ENCODE measurements at places on chromosomes 2 and 18.

DNA sequence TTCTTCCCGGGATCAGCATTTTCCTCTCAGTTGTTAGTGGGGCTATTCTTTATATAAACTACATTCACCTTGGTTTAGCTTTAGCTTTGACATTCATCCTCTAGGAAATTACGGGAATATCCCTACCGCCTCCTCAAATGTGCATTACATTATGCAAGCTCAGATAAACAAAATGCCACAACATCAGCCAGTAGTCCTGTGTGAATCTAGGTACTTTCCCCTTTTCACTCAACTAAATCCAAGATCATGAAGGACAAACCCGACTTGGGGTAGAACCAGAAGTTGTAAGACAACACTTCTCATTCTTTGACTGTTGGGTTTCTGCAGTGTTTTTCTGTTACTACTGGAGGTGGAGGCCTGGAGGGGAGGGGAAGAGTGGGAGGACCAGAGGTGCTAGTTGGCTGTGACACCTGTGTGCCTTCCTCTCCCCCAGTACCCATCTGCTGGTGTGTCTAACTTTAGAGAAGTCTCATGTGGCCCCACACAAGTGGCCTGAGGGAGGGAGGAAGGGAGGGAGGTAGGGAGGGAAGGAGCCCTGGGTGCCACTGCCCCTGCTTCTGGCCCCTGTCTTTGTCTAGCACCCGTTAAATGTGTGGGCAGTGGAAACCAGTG lies 84.8 kb upstream of the BCL2L11 start:
- DNase-seq, result peak; percentile 41

GRCh38 chr2:206642075-206643025 lies at the start of gene FAM237A:
TSS of gene FAM237A (plus strand) at chr2:206642487. CDS start at chr2:206644237, 1,750 bp downstream.
- no peak for DNase-seq

DNA sequence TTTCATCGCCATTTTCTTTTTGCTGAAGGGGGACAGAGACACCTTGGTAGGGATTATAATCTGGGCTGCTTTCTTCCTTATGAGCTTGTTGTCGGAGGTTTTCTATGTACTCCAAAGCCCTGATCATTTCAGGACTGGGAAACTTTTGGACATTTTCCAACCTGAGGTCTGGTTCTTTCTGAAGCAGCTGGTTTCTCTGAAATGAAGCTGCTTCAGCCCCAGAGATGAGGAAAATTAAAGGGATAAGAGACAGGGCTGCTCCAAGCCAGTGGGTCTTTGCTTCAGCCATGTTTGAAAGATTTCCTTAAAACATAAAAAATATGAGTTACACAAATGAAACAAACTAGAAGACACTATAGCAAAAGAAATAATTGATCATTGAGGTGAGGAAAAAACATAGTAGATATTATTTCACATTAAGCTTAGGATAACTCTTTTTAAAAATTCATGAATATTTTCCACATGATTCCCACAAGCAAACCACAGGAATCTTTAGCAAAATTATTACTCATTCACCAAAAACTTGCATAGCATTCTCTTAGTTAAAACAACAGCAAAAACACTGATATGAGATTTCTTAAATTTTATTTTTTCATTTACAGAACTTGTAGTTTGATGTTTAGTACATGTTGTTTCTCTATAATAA lies 3.0 kb downstream of the SCG2 start:
- no peak for DNase-seq

GRCh38 chr18:37570336-37570930 lies 4.8 kb upstream of the CELF4 start:
- no peak for DNase-seq

DNA sequence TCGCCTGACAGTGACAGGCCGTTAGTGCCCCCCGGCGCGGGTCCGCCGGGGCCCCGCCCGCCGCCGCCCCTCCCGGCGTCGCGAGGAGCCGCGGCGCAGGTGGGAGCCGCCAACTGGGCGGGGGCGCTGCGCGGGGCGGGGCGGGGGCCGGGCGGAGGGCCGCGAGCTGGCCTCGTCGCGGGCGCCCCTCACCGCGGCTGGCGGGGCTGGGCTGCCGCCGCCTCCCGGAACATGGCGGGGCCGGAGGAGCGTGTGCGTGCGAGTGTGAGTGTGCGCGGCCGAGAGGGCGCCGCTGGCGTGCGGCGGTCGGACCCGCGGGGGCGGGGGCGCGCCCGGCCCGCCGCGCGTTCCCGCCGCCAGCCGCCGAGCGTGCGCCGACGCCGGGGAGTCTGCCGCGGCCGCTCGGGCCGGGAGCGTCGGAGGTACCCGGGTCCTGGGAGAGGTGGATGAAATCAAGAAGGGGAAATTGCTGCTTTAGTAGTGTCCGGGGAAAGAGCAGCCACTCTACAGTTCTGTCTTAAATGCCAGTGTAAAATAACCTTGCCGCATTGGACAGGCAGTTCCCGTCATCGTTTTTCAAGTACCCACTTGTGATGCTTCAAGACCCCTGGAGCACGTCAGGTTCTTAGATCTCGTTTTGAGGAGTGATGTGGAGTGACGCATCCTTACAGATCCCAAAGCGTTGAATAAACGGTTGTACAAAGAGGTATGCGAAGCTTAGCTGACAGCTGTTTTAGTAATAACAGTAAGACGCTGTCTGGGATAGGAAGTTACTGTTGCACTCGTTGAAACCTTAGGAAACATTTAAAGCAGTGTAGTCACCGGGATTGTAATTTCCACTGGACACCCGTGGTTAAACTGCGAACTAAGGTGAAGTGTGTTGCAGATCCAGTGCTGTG lies 836 bp downstream of the ANKRD12 start:
- no peak for DNase-seq

DNA sequence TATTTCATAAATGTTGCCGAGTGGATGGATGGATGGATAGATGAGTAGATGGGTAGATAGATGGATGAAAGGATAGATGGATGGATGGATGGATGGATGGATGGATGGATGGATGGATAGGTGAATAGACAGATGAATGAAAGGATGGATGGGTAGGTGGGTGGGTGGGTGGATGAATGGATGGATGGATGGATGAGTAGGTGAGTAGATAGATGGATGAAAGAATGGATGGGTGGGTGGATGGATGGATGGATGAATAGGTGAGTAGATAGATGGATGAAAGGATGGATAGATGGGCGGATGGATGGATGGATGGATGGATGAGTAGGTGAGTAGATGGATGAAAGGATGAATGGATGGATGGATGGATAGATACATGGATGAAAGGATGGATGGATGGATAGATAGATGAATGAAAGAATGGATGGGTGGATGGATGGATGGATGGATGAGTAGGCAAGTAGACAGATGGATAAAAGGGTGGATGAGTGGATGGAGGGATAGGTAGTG lies 104.3 kb downstream of the SMAD7 start:
- no peak for DNase-seq

DNA sequence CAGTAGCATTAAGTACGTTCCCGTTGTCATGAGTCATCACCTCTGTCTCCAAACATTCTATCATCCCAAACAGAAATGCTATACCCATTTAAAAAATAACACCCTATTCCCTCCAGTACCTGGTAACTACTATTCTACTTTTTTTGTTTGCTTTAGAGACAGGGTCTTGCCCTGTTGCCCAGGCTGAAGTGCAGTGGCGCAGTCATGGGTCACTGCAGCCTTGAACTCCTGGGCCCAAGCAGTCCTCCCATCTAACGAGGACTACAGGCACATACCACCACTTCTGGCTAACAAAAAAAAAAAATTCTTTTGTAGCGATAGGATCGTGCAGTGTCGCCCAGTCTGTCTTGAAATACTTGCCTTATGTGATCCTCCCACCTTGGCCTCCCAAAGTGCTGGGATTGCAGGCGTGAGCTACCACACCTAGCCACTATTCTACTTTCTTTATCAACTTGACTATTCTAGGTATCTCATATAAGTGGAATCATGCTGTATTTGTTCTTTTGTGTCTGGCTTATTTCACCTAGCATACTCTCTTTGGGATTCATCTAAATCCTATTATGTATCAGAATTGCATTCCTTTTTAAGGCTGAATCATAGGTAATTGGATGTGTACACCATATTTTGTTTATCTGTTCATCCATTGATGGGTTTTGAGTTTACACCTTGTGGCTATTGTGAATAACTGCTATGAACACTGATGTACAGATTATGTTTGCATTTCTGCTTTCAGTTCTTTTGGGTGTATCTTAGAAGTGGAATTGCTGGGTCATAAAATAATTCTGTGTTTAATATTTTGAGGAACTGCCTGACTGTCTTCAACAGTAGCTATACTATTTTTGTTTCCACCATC lies 14.4 kb downstream of the ZCCHC2 start:
- no peak for DNase-seq

GRCh38 chr2:55923091-55923981 lies at the start of gene EFEMP1:
TSS of gene EFEMP1 (minus strand) at chr2:55923782. CDS start at chr2:55922440, 1,342 bp downstream.
- DNase-seq, result peak; percentile 70

DNA sequence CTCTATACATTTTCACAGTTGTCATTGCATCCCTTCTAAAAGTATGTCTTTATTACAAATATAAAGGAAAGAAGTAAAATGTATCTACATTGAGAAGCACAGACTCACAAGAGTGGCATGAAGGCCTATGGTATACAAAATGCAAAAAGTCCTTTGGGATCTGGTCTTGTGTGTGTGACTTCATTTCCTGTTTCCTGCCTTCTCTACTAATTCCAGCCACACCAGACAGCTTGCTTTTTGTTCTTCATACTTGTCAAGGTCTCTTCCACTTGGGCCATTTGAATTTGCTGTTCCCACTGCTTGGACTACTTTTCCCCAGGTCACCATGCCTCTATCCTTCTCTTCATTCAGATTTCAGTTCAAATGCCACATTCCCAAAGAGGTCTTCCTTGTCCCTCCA lies 6.7 kb upstream of the PNO1 start:
- no peak for DNase-seq

GRCh38 chr2:204608237-204608939 lies 63.1 kb downstream of the PARD3B start:
- no peak for DNase-seq

DNA sequence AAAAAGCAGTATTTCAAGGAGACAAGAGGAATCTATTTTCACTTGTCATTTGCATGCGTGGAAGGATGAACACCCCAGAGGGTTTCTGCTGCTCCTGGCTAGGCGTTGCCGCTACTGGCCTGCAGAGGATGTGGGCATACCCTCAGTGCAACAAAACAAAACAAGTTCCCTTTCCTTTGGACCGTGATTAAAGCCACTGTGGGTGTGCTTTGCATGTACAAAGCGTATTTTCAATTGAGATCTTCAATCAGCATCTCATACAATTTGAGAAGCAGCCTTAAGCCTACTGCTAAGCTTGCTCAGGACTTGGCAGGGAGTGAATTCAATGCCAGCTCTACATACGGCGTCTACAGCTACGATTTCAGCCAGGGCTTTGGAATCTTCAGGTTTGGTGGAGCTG lies 298.4 kb downstream of the LPIN1 start:
- DNase-seq, result no peak

DNA sequence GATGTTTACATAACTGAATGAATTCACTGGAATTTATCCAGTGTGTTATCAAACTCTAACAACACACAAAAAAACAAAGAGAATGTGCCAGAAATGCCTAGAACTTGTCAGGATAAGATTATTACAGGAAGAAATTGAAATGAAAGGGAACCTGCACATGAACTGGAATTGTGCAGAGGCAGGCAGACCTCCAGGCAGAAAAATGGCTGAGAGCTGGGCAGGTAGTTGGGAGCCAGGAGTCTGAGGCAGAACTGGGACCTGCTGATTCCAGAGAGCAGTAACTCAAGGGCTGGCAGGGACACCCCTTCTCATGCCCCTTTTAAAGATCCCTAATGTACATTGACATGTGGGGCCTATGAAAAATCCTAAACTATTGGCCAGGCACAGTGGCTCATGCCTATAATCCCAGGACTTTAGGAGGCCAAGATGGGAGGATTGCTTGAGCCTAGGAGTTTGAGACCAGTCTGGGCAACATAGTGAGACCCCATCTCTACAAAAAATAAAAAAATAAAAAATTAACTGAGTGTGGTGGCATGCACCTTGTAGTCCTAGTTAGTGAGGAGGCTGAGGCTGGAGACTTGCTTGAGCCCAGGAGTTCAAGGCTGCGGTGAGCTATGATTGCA lies 674 bp upstream of the SP110 start:
- no peak for DNase-seq

GRCh38 chr2:63555931-63556330 lies 32.3 kb downstream of the WDPCP start:
- DNase-seq, result no peak

- no peak for DNase-seq
Measured at GRCh38 chr18:63890237-63890949, 2.9 kb downstream of the SERPINB2 start.

GRCh38 chr2:28401948-28402550 lies 9.4 kb downstream of the FOSL2 start:
- no peak for DNase-seq

DNA sequence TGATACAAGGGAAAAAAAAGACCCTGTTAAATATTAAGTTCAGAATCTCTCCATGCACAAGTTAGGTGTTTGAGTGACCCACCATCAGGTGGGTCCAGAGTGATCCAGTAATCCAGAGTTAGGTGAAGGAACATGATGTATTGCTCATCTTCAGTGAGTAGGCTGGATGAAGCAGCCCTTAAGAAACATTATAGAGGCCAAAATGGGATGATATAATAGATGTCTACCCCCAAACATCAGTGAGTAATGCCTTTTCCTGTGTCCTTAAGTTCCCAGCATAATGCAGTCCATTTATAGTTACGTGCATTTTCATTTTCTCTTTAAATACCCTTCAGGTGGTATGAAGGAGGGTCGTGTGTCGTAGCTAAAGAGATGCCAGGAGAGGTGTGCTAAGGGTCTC lies 89.6 kb downstream of the MAP4K4 start:
- no peak for DNase-seq

DNA sequence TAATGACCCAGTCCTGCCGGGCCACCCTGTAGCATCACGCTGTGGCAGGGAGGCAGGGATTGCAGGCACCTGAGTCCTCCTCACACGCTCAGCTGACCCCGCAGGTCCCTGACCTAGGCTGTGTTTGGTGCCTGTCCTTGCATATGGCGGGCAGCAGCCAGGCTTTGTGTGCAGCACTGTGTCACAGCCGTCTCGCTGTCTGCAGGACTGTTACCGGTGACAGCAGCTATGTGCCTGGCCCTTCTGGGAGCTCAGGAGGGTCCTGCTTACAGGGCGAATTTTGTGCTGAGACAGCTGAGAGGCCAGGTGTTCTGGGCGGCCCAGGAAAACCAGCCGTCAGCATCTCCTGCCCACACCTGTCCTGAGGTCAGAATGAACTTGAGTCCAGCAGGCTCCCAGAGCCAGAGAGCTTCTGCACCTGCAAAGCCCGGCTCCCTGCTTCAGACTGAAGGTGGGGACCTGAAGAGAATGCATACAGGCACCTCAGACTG lies 10.4 kb upstream of the ARID5A start:
- no peak for DNase-seq

- no peak for DNase-seq
Measured at GRCh38 chr2:99543247-99543646, 53.4 kb upstream of the REV1 start.

- no peak for DNase-seq
Measured at GRCh38 chr18:25281556-25281955, 70.4 kb downstream of the ZNF521 start.

All from left forelimb (tissue), 1 donor.